ENCODE measurements at places on chromosomes 7 and 10.

GRCh38 chr7:139522830-139523198 lies 671 bp upstream of the CLEC2L start:
- no peak overlapping the region for H3K27ac ChIP-seq
- H3K36me3 ChIP-seq, result no peaks in the 10 kb centered on the region
- DNase-seq, result no peak
- no peaks in the 10 kb centered on the region for H3K4me1 ChIP-seq
- no peak overlapping the region for H3K4me3 ChIP-seq
- peaks cover 6% of the 10 kb centered on the region for H3K27me3 ChIP-seq

GRCh38 chr7:92306153-92306552 lies 60.4 kb downstream of the ANKIB1 start:
- no peaks in the 10 kb centered on the region for H3K27me3 ChIP-seq
- H3K4me1 ChIP-seq, result no peaks in the 10 kb centered on the region
- H3K27ac ChIP-seq, result no peak overlapping the region
- no peak for DNase-seq
- peaks cover 4% of the 10 kb centered on the region for H3K36me3 ChIP-seq
- H3K4me3 ChIP-seq, result no peak overlapping the region

GRCh38 chr7:22676385-22676784 lies 50.6 kb upstream of the IL6 start:
- H3K27ac ChIP-seq, result no peak overlapping the region
- H3K4me1 ChIP-seq, result peaks cover 14% of the 10 kb centered on the region
- DNase-seq, result no peak
- no peaks in the 10 kb centered on the region for H3K36me3 ChIP-seq
- H3K27me3 ChIP-seq, result no peaks in the 10 kb centered on the region

DNA sequence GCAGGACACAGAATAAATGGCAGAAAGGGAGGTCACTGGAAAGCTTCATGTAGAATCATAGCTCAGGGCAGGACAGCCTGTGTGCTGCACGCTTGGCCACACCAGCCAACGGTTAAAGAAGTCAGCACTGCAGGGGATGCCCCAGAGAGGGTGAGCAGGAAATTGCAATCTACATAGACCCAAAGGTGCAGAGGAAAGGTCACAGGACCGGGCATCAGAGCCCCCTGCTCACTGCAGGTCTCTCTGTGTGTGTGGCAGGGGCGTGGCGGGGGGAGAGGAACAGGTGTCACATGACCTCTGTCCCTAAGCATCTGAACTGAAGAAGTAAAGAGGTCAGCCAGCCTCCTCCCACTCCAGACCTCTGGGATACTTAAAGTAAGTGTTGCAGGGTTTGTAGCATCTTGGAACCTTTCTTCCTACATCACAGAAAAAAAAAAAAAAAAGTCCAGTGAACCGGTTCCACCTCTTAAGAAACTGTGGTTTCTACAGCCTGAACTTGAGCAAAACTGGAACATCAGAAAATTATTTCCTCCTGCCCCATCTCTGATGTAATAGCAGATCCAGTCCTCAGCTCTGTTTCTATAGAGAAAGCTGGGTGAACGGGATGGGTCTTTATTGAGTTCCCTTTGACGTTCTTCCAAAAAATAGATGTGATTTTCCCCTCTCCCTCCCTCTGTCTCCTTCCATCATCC lies 64.3 kb downstream of the RGS10 start:
- H3K4me3 ChIP-seq, result peak overlapping the region; percentile 4
- peak overlapping the region; percentile 37 for H3K27ac ChIP-seq
- no peaks in the 10 kb centered on the region for H3K36me3 ChIP-seq
- no peak for DNase-seq

GRCh38 chr10:28520346-28520745 lies 12.6 kb upstream of the WAC start:
- H3K4me3 ChIP-seq, result no peak overlapping the region
- DNase-seq, result no peak
- no peaks in the 10 kb centered on the region for H3K4me1 ChIP-seq
- H3K27me3 ChIP-seq, result no peaks in the 10 kb centered on the region
- peaks cover 16% of the 10 kb centered on the region for H3K36me3 ChIP-seq

- no peak for DNase-seq
- no peak overlapping the region for H3K27ac ChIP-seq
- H3K4me1 ChIP-seq, result no peaks in the 10 kb centered on the region
- H3K4me3 ChIP-seq, result no peak overlapping the region
Observed at GRCh38 chr7:13231216-13231615, 543.8 kb downstream of the ARL4A start.

- H3K27ac ChIP-seq, result no peak overlapping the region
- peaks cover 19% of the 10 kb centered on the region for H3K27me3 ChIP-seq
- H3K4me3 ChIP-seq, result no peak overlapping the region
- H3K36me3 ChIP-seq, result no peaks in the 10 kb centered on the region
- no peaks in the 10 kb centered on the region for H3K4me1 ChIP-seq
Observed at GRCh38 chr7:124033807-124034753, 1.2 kb upstream of the TMEM229A start.

DNA sequence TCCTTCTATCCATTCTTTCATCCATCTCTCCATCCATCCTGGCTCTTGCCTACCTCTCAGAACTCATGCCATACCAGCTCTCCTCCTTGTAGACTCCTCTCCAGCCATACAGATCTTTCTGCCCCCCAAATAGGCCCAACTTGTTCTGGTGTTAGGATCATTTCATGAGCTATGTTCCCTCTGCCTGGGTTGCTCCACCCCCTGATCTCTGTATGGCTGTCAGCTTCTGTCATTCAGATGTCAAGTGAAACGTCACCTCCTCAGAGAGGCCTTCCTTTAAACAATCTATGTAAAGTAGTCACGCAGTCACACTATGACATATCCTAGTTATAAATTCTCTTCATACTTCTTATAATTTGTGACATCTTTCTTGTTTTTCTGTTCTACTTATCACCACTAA lies 42.3 kb upstream of the PNLIPRP3 start:
- no peaks in the 10 kb centered on the region for H3K27me3 ChIP-seq
- H3K36me3 ChIP-seq, result no peaks in the 10 kb centered on the region
- H3K4me1 ChIP-seq, result no peaks in the 10 kb centered on the region
- DNase-seq, result no peak
- no peak overlapping the region for H3K27ac ChIP-seq

- H3K4me1 ChIP-seq, result no peaks in the 10 kb centered on the region
- H3K4me3 ChIP-seq, result no peak overlapping the region
- no peak overlapping the region for H3K27ac ChIP-seq
- no peaks in the 10 kb centered on the region for H3K27me3 ChIP-seq
- DNase-seq, result no peak
- no peaks in the 10 kb centered on the region for H3K36me3 ChIP-seq
Observed at GRCh38 chr10:98013122-98013521, 17.3 kb downstream of the CRTAC1 start.

- H3K27me3 ChIP-seq, result no peaks in the 10 kb centered on the region
- H3K27ac ChIP-seq, result no peak overlapping the region
- no peaks in the 10 kb centered on the region for H3K4me1 ChIP-seq
- H3K4me3 ChIP-seq, result no peak overlapping the region
- no peak for DNase-seq
Observed at GRCh38 chr10:81136261-81136660, 598.6 kb downstream of the SH2D4B start.

Measured in effector memory CD4-positive, alpha-beta T cell (primary cell).